Activated CD4-positive, alpha-beta memory T cell treated with anti-CD3 and anti-CD28 coated beads for 36 hours (primary cell): ENCODE measurements at places on chromosomes 7 and 10.

DNA sequence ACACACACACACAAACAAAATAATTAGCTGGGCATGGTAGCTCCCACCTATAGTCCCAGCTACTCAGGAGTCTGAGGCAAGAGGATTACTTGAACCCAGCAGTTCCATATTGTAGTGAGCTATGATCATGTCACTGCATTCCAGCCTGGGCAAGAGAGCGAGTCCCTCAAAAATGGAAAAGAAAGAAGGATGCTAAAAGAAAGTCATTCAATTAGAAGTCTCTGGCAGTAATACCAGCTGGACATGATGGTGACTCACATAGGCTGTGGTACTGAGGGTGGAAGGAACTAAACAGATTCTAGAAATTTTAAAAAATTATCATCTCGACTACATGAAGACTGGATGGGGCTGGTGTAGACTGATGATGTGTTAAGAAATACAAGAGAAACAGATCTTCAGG lies 385.3 kb downstream of the ETV1 start:
- DNase-seq = no peak

DNA sequence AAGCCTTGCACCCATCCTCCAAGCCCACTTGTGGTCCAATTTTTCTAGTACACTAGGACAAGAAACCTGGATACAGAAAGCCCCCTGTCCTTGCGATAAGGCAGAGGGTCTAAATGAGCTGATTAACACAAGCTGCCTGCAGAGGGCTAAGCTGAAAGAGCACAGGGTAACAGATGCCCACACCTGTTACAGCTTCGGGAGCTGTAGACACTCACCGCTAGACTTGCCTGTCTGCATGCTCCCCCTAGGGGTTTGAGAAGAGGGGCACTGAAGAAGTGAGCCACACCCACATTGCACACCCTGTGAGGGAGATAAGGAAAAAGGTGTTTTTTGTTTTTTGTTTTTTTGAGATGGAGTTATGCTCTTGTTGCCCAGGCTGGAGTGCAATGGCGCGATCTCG lies 386.5 kb upstream of the AUTS2 start:
- no peak for DNase-seq

DNA sequence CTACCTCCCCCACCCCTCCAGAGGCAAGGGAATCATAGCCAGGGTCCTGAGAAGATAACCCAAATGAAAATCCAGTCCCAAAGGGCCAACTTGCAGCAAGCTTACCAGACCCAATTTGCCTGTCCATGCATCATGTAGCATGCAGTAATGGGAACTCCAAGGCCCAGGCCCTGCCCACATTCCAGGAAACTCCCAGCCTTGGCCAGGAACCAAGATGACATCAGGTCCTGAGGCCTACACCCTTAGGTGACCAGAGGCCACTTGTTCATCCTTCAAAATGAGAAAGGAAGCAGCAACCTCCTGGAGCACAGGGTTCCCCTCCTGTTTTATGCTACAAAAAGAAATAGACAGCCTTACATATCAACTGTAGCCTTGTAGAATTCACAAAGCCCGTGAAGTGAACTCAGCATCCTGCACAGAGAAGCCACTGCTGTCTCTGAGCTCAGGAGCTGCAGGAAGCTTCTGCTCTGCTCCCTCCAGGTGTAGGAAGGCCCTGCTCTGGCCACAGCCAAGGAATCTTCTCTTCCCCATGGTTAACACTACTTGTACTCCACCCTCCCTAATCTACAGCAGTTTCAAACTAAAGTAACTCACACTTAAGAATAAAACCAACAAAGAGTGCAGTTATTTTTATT lies 30.3 kb upstream of the GRB10 start:
- no peak for DNase-seq

GRCh38 chr7:98493030-98493778 lies 92.3 kb upstream of the BAIAP2L1 start:
- no peak for DNase-seq

GRCh38 chr7:2017481-2017891 lies 215.3 kb downstream of the MAD1L1 start:
- DNase-seq = no peak

- DNase-seq = no peak
These were observed 330.2 kb upstream of the FZD1 start for GRCh38 chr7:90933984-90934383.

GRCh38 chr10:91590142-91590903 lies 42.5 kb downstream of the PPP1R3C start:
- no peak for DNase-seq

GRCh38 chr10:122565766-122566206 lies 5.2 kb downstream of the DMBT1 start:
- DNase-seq = peak; percentile 83

GRCh38 chr7:142548978-142549377 lies 200.3 kb upstream of the PRSS1 start:
- DNase-seq = no peak
